ENCODE measurements at places on chromosomes 4 and X. TPM values are rescaled to one million over a fixed set of nuclear protein-coding genes. Genes with fewer than 3 reads are reported as not detected.

CXCL3 gene
- not detected for total RNA-seq

TLR10 gene
- 3.0 TPM for total RNA-seq

TRPC5OS gene
- not detected for total RNA-seq

HSFX2 gene
- 0.95 TPM for total RNA-seq

IGSF1 gene
- total RNA-seq: 0.63 TPM

TMEM255A gene
- total RNA-seq: 1.3 TPM

SPATA18 gene
- 4.0 TPM for total RNA-seq

SLC2A9 gene
- 10.4 TPM for total RNA-seq

USP53 gene
- total RNA-seq: 40.8 TPM

CNGA1 gene
- total RNA-seq: 8.2 TPM

CENPI gene
- 19.6 TPM for total RNA-seq

GRCh38 chr4:187088070-187088799 is 364.6 kb upstream of the FAT1 start:
- no peak for DNase-seq

DNA sequence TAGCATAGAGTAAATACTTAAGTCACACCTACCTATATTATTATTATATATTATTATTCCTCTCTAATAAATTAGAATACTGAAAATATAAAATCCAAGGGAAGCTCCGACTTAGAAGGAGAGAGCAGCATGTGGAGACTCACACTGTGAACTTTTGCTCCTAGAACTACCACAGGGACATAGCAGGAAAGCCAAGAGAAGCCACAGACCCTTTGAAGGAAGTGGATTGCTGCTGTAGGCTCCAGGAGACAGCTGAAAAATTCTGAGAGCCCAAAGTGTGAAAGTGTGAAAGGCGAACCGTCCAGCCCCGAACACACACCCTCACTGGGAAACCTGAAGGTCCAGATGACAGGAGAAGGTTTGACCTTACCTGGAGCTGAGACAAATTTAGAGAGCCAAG is 177.0 kb downstream of the FAM13A start:
- DNase-seq: no peak

DNA sequence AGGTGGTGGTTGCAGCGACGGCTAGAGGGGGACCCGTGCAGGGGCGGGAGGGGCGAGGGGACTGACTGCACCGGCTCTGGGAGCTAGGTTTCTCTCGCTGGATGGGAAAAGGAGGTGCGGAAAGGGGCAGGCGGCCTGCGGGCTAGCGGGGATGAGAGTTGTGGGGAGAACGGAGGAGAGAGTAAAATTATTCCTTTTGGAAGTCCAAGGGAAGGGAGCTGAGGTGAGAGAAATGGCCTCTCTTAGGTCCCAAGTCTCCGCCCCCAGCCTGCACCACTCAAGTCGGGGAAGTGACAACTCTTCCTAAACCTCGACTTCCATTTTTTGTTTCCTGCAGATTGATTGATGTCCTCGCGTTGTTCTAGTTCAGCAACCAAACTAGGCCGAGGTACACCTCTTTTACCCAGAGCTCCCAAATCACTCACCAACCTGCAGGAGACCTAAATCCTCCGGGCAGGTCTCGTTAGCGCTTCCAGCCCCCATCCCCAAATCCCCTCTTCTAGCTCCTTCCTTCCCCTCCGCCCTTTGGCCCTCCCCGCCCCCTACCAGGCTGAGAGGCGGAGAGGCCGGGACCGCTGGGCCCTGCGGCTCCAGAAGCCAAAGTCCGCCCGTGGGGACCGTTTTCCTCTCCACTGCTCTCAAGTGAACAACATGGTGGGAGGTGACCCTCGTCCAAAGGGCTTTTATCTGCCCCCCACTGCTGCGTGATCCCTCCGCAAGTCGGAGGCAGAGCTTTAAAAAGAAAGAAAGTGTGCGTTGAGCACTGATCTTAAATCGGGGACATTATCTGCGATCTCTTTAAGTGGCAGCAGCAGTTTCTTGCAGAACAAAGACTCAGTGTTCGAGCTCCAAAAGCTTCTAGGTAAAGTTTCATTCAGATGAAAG is 7.3 kb downstream of the PITX2 start:
- no peak for DNase-seq

- no peak for DNase-seq
Measured at GRCh38 chrX:122220644-122221373, 963.3 kb upstream of the GRIA3 start.

DNA sequence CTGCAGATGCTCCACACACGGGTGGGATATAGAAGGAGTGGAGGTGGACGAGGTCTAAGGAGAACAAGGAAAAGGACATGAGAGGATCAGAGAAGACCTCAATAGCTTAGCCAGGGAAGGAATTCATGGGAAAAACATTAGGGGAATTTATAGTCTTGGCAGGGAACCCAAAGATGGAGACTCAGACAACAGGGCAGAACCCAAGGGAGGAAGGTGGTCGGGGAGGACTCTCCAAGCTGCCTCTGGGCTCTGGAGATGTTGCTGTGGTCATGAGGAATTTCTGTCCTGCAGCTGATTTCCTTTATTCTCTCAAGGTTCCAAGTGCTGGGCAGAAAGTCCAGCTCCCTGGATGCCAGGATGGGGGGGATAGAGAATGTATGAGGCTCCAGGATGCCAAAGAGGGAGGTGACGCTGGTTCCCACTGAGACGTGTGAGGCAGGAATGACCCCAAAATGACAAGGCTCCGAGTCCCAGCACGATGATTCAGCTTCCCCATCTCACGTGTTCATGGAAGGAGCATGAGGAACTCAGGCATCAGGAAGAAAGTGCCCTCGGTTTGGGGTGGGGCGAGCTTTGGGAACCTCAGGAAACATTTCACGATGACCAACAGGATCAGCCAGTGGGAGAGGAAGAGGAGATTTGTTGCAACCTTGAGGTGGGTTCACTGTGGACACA is 57.0 kb upstream of the PPP2R3B start:
- DNase-seq: no peak

- no peak for DNase-seq
Measured at GRCh38 chr4:147488556-147488955, 7.7 kb downstream of the EDNRA start.

DNA sequence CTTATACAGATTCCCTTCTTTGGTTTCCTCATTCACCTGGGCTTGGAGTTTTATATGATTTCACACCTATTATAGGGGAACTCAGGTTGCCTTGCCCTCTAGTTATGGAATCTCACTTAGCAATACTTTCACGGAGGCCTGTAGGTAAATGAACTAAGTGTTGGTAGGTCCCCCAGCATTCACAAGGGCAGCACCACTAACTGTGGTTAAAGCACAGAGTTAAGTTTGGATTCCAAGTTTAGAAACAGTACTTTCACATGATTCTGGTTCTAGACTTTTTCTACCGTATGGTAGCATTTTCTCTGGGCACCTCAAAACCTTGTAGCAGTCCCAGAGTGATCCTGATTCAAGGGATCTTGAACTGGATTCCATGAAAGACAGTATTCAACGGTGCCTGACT is 46.4 kb downstream of the SH2D1A start:
- DNase-seq: no peak

- no peak for DNase-seq
Measured at GRCh38 chr4:150061086-150061776, 17.0 kb upstream of the DCLK2 start.

DNA sequence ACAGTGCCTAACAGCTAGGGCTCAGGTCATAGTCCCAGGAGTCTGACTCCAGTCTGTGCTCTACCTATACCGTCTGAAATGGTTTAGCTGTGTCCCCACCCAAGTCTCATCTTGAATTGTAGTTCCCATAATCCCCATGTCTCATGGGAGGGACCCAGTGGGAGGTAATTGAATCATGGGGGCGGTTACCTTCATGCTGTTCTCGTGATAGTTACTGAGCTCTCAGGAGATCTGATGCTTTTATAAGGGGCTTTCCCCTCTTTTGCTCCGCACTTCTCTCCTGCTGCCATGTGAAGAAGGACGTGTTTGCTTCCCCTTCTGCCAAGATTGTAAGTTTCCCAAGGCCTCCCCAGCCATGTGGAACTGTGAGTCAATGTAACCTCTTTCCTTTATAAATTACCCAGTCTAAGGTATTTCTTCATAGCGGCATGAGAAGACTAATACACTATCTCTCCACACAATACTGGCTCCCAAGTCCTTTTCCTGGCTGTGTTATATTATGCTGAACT is 110.8 kb downstream of the AFAP1 start:
- no peak for DNase-seq

GRCh38 chr4:104869831-104870230 is 276.8 kb upstream of the TET2 start:
- no peak for DNase-seq

- DNase-seq: no peak
Measured at GRCh38 chr4:112519689-112520597, 4.0 kb upstream of the NEUROG2 start.

DNA sequence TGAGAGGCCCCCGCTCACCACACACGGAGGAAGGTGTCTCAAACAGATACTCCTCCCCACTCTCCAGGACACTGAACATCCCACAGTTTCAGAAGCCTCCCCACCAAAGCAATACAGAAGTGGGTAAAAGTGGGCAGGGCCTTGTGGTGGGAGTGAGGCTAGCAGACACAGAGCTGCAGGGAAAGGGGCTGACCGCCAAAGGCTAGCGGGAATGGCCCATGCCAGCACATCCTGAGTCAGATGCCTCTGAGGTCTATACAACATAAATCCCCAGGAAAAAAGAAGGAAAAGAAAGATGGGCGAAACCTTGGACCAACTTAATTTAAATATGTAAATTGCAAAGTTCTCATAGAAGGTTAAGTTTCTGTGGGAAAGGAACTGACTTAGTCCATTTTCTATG is 21.9 kb upstream of the ARHGAP10 start:
- DNase-seq: no peak

- DNase-seq: no peak
Measured at GRCh38 chrX:41026702-41027078, 58.6 kb upstream of the USP9X start.

DNA sequence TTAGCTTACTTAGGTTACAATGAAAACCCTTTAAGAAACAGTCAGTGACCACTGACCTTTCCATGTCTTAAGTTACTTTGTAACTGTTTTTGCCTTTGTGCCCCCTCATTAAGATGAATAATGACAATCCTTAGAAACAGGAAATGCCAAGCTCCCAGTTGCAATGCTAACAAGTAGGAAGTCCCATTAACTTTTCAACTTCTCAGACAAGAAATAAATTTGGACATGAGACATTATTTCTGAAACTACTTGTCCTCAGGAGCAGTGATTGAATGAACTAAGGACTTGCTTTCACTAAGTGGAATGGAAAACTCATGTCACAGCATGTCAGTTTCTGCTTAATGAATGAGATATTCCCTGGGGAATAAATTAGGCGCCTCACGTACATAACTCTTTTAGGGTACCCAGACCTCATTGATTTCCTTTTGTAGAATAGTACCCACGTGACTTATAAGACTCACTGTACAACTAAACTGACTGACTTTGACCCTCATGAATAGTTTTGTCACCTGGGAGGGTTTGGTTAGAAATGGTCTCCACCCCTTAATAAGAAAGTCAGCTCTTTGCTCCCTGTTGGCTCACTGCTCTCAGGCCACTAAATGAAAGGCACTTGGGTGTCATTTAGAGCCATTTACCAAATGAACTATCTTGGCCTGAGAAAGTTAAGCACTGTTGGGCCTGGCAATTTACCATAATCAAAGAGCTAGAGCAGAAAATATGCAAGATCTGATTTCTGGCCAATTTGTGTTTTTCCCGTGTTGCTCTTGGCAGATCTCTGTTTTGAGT is 383.9 kb downstream of the RPA4 start:
- no peak for DNase-seq

GRCh38 chr4:65508168-65508567 is 162.1 kb downstream of the EPHA5 start:
- DNase-seq: no peak

DNA sequence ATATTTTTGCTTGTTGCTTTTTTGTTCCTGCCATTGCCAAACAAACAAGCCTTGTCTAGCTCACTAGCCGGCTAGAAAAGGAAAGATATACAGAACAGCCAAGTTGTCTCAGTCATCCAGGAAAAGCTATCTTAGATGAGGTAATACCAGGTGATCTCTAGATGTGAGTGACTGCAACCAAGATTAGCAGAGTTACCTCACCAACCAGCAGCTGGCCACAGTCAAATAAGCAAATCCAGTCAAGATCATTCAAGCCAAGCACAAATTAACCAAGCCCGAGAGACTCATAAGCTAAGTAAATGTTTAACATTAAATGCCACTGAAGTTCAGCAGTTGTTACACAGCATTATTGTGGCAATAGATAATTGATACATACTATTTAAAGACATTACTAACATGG is 108.6 kb downstream of the CENPC start:
- DNase-seq: no peak

GRCh38 chr4:66246643-66247042 is 576.4 kb upstream of the EPHA5 start:
- DNase-seq: no peak

DNA sequence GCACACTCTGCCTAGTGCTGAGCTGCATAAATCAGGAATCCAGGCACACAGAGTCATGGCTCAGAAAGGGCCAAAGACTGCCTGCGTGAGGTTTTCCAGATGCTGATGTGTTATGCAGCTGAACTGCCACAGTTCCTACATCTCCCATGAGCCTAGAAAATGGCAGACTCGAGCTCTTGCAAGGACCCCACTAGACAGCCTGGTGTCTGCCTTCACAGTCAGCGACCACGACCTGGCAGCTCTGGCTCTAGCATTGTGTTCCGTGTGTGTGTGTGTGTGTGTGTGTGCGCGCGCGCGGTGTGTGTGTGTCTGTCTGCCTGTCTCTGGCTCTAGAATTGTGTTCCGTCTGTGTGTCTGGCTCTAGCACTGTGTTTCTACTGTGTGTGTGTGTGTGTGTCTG is 203.6 kb upstream of the AGTR2 start:
- no peak for DNase-seq

- DNase-seq: no peak
Measured at GRCh38 chr4:38785901-38786402, 3.2 kb upstream of the TLR10 start.

DNA sequence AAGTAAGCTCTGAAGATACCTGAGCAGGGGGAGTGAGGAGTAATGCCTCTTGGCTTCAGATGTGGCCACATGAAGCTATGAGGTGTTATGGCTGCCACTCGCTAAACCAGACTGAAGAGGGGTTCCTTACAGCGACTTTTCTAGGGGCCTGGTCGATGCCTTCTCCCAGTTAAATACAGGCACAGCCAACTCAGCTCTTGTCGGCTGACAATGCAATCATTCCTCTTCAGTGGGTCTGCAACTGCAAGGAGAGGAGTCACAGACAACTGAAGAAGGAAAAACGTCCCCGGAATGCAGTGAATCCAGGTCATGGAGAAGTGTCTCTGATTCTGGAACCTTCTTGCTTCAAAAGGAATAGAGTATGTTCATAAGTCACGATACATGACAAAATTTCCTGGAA is 106.4 kb downstream of the RNF150 start:
- DNase-seq: no peak

Data from urinary bladder (tissue), 4 donors.